ENCODE measurements at places on chromosomes 5 and 9.

DNA sequence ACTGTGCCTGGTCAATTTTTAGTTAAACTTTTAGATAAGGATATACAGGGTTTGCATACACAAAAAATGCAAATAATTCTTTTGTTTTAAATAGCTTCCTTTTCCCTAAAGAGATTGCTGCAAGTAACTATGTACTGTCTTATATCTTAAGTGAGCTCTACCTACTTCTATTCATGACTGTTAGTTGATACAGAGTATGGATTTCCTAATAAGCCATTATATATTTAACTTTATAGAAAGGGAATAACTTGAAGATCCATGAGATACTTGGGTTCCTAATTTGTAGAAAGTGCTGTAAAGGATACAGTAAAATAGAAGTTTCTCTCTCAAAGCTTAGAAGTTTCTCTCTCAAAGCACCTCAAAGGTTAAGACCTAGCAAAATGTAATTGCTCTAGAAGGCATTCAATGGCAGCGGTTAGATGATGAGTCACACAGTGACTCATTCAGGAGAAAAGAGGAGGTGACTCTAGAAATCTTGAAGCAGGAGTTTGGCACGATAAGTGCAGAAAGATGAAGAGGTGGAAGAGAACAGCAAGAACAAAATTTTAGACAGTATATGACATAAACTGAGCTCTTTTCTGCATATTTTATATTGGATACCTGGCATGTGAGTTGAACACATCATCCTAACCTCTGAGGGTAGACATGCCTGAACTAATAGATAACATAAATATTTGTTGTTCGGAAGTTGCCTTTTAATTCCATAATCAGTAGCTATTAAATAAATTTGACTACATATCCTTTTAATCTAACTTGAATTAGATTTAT lies 5.5 kb upstream of the DNAJC21 start:
- DNase-seq: no peak

DNA sequence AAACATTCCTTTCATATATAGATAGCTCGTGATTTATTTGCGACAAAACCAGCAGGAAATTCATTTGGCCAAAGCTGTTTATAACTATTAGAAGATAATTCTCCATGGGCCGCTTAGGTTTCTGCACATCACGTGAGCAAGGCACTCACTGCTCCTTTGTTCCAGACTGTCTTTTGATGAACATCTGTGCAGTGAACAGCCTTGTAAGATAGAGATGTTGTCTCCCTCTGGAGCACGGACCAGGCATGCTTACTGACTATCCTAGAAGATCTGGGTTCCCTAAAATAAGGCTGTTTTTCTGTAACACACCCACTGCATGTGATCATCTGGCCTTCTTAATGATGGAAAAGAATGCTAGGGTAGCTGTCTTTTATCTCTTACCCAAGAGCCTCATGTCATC lies 30.9 kb downstream of the YIPF5 start:
- DNase-seq: no peak

DNA sequence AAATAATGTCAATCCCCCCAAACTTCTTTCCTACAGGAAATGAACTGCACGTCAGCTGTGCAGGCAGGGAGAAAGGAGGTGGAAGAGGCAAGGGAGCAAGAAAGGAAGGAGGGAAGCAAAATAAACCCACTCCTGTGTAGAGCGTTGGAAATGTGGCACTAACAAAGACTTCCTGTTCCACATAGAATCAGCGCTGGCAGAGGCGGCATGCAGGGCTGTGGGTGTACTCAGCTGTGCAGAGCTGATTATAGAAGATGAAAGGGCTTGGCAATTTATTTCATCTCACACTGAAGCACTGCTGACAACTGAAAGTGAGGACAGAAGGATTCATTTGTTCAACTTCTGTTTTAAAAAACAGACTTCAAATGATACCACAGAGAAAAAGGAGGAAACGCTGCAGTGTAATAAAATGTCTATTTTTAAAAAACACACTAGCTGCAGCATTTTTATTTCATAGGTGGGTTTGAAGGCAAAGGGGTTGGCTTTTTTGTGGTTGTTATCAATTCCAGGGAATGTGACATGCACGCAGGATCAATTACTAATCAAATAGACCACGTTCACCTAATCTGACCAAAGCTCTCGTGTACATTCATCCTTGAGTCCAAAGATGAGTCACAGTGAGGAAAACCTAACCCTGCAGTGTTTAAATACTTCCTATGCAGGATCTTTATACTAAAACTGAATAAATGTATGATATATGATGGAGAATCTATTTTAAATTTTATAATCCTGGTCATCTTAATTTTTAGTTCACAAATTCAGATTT lies 583.5 kb downstream of the ZNF608 start:
- no peak for DNase-seq

DNA sequence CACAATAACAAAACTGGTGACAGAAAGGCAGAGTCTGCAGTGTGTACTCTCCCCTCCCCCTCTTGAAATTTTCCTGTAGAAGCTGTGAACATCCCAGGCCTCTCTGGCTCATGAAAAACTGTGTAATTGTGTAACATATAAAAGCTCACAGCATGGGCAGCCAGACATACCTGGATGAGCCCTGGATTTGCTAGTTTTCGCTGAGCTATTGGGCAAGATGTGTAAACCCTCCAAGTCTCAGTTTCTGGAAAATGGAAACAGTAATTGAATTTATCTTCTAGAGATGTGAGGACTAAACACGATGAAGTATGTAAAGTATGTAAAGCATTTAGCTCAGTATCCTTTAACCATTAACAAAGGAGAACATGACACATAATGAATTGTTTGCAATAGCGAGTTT lies 143.2 kb upstream of the ANKH start:
- no peak for DNase-seq
